Fibroblast of skin of back (primary cell): ENCODE measurements at places on chromosomes 5 and 9.

GRCh38 chr5:163695830-163696578 lies 190.6 kb downstream of the MAT2B start:
- peak; percentile 78 for DNase-seq

DNA sequence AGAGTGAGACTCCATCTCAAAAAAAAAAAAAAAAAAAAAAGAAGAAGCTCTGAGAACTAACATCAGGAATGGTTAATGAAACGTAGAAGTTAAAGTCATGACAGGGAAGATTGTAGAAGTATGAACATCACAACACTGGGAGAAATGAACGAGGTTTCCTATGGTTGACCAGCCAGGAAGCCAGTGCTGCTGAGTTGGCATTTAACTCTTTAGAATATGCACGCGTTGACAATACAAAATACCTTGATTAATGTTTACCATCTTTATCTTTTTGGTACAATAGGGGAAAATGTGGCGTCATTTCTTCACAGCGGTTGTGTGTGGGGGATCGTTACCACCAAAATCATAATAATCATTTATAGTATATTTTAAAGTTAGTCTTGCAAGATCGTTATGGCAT lies 32.0 kb downstream of the ABO start:
- DNase-seq = no peak

DNA sequence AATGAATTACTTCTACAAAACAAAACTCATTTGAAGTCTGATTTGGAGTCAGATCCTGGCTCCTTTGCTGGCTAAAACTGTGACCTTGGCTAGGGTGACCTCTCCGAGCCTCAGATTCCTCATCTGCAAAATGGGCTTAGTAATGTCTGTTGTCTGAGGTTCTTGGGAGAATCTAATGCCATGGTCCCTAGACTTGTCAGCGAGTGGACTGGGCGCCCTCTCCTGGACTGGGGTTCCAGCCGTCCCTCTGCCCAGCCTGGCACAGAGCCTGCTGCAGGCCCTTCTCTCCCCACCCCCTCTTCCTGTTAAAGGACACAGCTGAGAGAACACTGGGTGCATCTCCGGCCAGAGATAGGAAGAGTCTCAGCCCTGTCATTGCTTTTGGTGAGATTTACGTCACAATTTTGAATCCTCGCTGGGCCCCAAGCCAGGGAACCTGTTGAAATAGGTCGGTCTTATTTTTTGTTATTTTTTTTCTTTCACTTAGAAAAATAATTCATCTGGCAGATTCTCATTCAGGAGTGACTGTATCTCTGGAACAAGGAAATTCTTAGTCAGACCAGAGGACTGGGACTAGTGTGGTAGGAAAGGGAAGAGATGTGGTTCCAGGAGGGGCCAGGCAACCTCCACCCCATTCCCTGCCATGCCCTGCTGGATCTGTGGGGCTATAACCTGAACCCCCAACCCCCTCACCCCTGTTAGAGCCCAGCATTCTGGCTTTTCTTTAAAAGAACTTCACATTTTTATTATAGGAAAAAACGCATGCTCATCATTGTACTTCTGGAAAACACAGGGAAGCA lies 48.2 kb upstream of the RPL26L1 start:
- peak; percentile 71 for DNase-seq

- DNase-seq = peak; percentile 51
Observed at GRCh38 chr9:3793971-3794383, 268.2 kb upstream of the RFX3 start.

DNA sequence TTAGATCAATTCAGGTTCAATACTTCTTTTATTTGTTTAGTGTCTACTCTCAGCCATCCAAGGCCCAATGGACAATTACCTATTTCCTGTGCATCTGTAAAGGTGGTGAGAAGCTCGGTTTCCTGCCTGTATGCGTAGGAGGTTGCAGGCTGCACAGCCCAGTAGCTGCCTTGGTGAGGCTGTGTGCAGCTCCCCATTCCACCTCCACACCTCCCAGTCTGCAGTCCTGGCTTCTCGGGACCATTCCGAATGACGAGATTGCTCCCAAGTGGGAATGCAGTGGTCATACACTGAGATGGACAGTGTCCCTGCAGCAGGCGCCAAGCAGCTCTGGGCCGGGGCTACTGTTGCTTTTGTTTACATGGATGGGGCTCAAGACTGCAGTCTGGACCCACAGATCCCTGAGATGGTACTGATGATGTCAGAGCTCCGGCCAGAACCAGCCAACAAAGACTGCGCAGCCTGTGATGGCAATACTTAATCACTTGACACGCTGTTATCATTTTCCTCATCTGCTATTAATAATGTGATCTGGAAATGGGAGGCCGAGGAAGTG lies 206.1 kb upstream of the IRX1 start:
- DNase-seq = no peak

DNA sequence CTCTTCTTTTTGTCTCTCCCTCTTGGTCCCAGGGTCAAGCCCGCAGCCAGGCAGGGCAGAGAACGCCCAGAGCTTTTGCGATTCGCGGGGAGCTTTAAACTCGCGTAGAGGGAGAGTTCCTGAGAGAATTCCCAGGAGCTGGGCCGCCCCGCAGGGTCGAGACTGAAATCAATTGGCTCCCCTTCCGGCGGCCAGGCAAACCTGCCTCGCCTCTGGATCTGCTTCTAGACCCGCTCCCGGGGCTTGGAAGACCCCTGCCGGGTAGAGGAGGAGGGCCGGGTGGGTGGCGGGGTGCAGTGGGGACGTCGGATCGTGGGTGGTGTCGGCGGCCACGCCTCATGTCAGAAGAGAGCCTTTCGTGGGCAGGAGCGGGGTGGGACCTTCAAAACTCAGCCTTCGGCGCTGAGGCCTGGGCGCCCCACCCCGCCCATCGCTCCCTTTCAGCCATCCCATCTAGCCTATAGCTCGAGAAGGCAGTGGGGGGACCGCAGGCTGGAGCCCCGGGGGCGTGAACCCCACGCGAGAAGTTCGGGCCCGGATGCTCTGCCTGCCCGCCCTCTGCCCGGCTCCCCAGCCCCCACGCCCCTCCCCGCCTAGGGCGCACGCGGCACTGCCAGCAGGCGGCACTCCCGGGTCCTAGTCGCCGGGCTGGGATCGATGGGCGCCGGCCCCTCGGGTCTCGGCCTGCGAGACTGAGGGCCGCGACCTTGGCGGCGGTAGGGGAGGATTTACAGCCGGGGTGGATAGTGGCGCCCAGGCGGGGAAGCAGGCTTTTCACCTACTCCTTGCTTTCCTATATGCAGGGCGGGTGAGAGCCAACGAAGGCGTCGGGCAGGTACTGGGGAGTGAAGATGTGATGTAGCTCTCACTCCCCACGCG lies 6.1 kb downstream of the PRDM6 start:
- no peak for DNase-seq
